ENCODE measurements at places on chromosomes 4 and X.

GRCh38 chr4:90486346-90486745 lies 359.2 kb downstream of the CCSER1 start:
- H3K4me3 ChIP-seq, result no peak overlapping the region
- no peak overlapping the region for H3K27ac ChIP-seq
- DNase-seq, result no peak
- no peaks in the 10 kb centered on the region for H3K36me3 ChIP-seq
- no peaks in the 10 kb centered on the region for H3K27me3 ChIP-seq

GRCh38 chr4:67762086-67762485 lies 7.9 kb upstream of the GNRHR start:
- H3K36me3 ChIP-seq, result no peaks in the 10 kb centered on the region
- H3K4me1 ChIP-seq, result no peaks in the 10 kb centered on the region
- no peak for DNase-seq

DNA sequence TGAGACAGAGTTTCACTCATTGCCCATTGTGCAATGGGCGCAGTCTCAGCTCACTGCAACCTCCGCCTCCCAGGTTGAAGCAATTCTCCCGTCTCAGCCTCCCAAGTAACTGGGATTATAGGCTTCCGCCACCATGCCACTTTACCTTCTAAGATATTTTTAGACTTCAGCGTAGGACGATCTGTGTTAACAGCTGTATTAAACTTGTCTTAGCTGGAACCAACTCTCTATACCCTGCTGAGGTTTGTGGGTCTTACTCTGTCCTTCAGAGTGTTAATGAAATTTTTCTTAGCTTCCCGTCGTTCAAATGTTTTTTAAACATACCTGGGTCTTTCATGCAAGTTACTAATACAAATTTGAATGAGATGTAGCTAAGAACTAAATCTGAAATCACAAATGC lies 14.7 kb downstream of the TMEM165 start:
- H3K27ac ChIP-seq, result no peak overlapping the region
- H3K36me3 ChIP-seq, result peaks cover 27% of the 10 kb centered on the region
- no peaks in the 10 kb centered on the region for H3K27me3 ChIP-seq
- H3K4me1 ChIP-seq, result peaks cover 2% of the 10 kb centered on the region
- H3K4me3 ChIP-seq, result no peak overlapping the region

DNA sequence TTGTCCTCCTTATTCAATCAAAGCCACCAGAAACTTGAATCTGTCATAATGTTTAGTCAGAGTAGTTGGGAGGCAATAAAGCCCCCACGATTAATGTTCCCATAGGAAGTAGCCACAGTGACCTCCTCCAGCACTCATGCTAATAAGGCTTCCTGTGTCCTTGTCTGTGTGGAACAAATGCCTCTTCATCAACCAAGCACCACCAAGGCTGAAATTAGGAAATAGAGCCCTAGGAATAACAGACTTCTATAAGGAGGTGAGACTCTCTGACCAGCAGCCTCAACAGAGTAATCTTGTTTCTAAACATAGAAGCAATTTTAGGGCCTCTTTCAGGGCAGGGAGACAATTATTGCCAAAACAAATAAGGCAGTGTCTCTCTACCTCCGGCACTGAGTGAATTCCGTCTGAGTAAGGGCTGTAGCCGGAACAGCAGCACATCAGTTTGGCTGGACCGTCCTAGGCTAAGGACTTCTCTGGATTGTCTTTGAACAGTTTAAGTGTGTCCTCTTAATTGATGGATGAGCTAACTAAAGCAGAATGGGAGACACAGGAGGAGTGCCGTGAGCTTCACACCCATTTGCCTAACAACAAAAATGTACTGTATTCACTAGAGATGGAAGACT lies 329.2 kb upstream of the HAND2 start:
- no peaks in the 10 kb centered on the region for H3K36me3 ChIP-seq
- H3K4me1 ChIP-seq, result no peaks in the 10 kb centered on the region
- H3K4me3 ChIP-seq, result no peak overlapping the region
- DNase-seq, result no peak
- H3K27ac ChIP-seq, result no peak overlapping the region
- H3K27me3 ChIP-seq, result no peaks in the 10 kb centered on the region

All from T-cell (primary cell).